ENCODE measurements at places on chromosomes 3 and 15.

DNA sequence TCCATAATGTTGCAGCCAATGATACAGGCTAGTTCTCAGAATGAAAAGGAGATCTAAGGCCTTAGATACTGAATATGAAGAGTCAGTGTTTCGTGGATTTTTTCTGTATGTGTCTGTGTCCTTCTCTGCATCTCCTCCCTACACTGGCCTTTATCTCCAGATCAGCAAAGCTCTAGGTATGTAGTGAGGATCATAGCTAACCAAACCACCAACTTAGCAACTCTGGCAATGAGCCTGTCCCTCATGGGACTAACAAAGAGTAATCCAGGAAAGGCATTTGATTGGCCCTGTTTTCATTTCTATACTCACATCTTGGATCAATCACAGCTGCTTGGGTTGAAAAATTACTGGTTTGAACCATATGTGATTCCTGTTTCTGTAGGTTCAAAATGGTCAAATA, 18.6 kb upstream of the CNTN3 start:
- peak; percentile 39 for DNase-seq

DNA sequence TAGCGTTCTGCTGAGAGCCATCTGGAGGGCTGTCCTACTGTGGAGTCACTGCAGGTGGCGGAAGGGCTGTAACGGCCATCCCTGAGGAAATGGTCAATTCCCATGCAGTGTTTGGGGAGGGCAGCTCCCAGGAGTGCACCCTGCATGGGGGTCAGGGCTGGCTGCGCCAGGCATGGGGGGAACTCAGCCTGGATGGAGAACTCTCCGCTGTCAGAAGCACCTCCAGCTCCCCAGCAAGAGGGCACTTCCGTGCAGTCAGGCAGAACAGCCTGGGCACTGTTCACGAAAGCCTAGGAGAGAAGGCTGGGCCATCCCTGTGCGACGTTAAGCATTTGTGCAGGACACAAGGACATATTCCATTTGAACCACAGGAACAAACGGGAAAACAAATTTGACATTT, 105.2 kb downstream of the LRIG1 start:
- no peak for DNase-seq

DNA sequence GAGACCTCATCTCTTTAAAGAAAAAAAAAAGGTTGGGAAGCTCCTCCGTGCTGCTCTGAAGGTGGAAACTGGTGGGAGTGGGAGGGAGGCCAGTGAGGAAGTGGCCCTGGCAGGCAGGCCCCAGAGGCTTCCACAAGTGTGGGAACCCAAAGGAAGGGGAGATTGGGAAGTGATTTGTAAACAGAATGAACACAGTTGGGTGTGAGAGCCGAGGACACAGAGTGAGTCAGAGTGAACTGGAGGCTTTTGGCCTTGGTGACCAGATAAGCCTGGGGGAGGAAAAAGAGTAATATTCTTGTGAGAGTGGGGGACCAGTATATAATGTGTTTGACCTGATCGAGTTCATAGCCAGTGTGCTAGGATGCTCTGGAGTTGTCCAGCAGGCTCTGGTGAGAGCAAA, 23.0 kb downstream of the MKRN2 start:
- peak; percentile 57 for DNase-seq

DNA sequence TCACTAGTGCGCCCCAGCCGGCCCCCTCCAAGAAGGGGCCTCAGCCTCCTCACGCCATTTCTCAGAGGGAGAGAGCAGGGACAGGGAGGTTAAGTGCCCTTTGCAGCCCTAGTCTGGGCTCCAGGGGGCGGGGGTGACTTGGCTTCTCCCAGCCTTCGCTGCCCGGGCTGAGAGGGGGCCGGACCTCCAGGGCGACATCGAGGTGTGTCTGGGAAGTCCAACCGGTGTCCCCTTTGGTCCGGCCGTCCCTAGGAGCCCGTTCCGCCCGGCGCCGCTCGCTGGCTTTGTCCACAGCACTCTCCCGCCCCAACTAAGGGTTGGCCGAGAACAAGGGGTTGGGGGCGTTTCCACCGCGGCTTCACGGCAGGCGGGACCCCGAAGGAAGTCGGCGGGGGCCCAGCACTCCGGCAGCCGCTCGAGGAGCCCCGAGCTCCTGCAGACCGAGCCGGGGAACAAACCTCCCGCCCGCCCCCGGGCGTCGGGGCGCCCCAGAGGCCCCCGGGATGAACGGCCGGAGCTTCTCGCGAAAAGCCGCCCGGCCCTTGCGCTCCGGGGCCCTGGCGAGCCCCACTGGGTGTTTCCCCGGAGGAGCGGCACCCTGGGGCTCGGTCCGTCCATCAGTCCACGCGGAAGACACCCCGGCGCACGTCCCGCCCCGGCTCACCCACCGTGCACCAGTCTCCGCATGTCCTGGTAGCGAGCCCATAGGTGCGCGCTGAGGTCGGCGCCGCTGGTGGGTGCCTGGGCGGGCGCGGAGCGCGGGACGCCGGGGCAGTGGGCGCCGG, 627 bp downstream of the NT5DC2 start:
- peak; percentile 31 for DNase-seq

GRCh38 chr15:84387086-84387485, 151.5 kb downstream of the GOLGA6L4 start:
- DNase-seq, result no peak

DNA sequence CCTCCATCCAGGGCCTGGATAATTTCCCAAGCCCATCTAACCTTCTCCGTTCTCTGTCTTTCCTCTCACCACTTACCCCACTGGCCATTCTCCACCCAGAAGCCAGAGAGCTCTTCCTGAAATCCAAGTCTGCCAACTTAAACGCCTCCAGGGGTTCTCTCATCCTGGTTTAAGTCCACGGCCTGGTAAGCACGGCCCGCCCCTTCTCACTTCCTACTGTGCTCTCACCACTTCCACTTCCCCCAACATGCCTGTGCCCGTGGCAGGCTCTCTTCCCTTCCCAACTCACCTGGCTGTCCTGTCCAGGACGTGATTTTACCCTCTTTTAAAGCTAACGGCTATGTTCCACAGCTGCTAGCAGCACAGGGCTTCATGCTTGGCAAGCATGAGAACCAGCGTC, 1.7 kb upstream of the CX3CR1 start:
- no peak for DNase-seq

GRCh38 chr15:52146776-52147175, 34.2 kb upstream of the BCL2L10 start:
- DNase-seq, result no peak

All from choroid plexus epithelial cell (primary cell).